ENCODE measurements at places on chromosomes 2 and 18. TPM values are rescaled to one million over a fixed set of nuclear protein-coding genes. Genes with fewer than 3 reads are reported as not detected.

DNA sequence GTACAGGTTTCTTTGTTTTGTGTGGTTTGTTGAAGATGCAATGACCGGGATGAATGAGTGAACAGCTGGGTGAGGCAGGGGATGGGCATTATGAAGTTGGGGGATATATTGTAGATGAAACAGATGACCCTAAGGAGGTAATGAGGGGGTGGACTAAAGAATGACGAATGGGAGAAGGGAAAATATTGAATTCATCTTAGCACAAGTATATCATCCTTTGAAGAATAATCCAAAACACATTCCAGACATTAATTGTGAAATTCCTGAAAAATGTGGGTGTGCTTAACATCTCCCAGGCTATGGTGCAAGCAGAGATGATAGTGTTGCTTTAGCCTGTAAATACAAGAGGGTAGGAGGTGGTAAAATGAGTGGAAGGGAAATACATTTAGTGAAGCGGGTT, 5.8 kb downstream of the CRIM1 start:
- H3K4me1 ChIP-seq = peaks cover 17% of the 10 kb centered on the region
- no peak overlapping the region for H3K4me3 ChIP-seq
- H3K36me3 ChIP-seq = no peaks in the 10 kb centered on the region
- DNase-seq = no peak
- H3K27me3 ChIP-seq = no peaks in the 10 kb centered on the region

- no peaks in the 10 kb centered on the region for H3K36me3 ChIP-seq
- peaks cover 18% of the 10 kb centered on the region for H3K4me1 ChIP-seq
- DNase-seq = peak; percentile 84
- H3K27ac ChIP-seq = no peak overlapping the region
- no peak overlapping the region for H3K4me3 ChIP-seq
- H3K27me3 ChIP-seq = no peaks in the 10 kb centered on the region
Measured at GRCh38 chr2:240437861-240438809, 2.7 kb downstream of the GPC1 start.

DNA sequence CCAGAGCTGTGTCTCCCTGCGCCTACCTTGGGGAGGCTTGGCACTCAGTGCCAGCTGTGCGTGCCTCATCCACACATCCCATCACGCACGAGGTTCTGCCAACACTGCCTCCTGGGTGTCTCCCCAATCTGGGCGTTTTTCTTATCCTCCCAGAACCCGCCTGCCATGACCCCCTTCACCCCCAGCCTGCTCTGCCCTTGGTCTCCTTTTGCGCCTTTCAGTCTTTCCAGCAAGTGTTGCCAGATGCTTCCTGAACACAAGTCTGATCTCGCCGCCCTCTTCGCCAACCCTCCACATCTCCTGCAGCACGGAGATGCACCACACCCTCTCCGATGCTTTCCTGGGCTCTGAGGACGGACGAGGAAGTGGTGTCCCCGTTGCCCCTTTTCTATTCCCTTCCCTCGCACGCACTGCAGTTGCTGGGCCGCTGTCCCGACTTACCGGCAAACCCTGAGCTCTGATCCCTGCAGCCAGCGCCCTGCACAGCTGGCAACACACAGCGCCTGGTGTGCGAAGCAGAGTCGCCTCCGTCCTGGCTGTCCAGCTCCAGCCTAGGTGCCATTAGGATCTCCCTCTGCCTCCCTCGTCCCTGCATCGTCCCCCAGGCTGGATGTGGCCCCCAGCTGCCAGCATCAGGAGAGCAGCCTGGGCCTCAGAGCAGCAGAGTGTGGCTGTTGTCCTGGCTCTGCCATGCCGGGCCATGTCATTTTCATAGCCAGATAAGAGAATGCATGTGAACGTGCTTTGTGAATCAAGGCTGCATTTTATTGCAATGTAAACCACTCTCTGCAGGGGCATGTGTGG, 22.6 kb upstream of the ALLC start:
- H3K27ac ChIP-seq = no peak overlapping the region
- H3K27me3 ChIP-seq = no peaks in the 10 kb centered on the region
- no peak overlapping the region for H3K4me3 ChIP-seq
- no peak for DNase-seq
- no peaks in the 10 kb centered on the region for H3K4me1 ChIP-seq

DNA sequence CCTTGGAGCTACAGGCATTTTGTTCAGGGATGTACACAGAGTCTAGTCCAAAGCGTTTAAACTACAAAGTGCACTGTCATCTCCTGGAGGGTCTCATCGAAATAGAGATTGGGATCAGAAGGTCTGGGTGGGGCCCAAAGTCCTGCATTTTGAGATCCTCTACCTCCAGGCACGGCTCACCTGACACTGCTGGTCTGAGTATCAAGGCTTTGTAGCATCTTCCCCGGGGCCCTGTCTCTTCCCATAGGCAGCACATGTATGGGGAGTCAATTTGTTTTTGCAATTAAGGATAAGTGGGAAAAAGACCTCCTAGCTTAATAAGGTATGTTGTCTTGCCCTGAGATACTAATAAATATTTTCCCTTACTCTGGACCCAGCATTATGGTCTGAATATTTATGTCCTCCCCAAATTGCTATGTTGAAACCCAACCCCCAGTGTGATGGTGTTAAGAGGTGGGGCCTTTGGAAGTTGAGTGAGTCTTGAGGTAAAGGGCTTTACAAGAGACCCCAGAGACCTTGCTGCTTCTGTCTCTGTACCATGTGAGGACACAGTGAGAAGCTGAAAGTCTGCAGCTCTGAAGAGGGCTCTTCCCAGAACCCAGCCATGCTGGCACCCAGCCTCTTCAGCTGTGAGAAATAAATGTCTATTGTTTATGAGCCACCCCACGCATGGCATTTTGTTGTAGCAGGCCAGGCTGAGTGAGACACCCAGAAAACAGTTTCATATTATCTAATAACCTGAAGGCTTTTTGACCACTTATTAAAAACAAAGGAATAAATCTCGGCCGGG, 258.7 kb upstream of the HS6ST1 start:
- H3K27me3 ChIP-seq = no peaks in the 10 kb centered on the region
- no peaks in the 10 kb centered on the region for H3K36me3 ChIP-seq
- no peak for DNase-seq
- no peaks in the 10 kb centered on the region for H3K4me1 ChIP-seq
- no peak overlapping the region for H3K27ac ChIP-seq

DNA sequence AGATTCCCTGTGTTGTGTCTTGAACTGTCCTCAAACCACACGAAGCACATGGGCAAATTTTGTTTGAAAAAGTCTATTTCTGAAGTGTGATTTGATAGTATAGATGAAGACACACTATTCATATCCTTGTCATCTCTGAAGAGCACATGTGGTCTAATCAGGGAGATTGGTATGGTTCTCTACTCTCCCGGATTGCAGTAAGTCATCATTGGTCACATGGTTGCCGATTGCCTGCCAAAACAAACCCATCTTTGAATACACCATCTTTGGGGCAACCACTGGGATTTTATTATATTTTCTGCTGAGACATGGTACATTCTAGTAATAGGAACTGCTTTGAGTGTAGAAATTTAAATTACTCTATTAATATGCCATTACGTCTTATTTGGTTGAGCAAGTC, 186.9 kb downstream of the MYO1B start:
- no peaks in the 10 kb centered on the region for H3K27me3 ChIP-seq
- H3K27ac ChIP-seq = no peak overlapping the region
- no peak for DNase-seq
- no peaks in the 10 kb centered on the region for H3K36me3 ChIP-seq
- no peaks in the 10 kb centered on the region for H3K4me1 ChIP-seq
- H3K4me3 ChIP-seq = no peak overlapping the region

GRCh38 chr2:96618596-96619283, 19.4 kb downstream of the KANSL3 start:
- DNase-seq = no peak
- peak overlapping the region; percentile 52 for H3K27ac ChIP-seq
- H3K36me3 ChIP-seq = no peaks in the 10 kb centered on the region
- H3K4me1 ChIP-seq = no peaks in the 10 kb centered on the region

DNAH7 gene
- 1.2 TPM for total RNA-seq

CPO gene
- total RNA-seq = 0.36 TPM

DSC3 gene
- 39.7 TPM for total RNA-seq

MEP1B gene
- total RNA-seq = 0.36 TPM

MYL12B gene
- 519 TPM for total RNA-seq

All from hepatocyte (in vitro differentiated cells).